ENCODE measurements at places on chromosomes 5 and 9.

DNA sequence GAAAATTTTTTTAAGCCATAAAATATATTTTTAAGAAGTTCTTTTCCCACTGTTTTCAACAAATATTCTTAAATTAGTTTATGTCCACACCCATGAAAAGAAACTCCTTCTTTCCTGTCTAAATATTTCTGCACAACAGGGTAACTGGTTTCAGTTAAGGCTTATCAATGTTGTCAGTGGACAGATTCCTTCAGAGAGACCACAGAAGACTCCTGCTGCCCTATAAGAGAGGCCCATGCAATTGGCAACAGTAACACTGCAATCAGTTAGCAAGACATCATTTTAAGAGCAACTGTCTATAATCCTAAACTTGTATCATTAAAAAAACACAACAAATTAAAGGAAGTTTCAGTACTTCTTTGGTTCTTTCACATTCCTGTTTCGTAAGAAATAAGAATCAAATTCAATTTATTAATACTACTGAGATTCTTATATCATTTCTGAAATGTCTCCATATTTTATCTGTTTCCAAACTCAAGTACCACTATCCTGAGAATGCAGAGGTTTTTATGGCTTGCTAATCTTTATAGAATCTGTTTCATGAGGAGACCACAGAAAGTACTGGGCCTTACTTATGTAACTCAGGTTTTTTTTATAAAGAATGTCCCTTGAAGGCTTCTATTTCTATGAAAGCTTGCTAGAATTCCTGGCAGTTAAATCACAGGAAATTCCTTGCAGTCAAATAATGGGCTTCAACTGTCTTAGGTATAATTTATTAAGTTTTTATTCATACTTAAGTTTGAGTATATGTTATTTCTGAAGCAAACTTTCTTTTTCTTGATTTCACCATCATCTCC, 240.2 kb downstream of the RFX3 start:
- no peak for DNase-seq

DNA sequence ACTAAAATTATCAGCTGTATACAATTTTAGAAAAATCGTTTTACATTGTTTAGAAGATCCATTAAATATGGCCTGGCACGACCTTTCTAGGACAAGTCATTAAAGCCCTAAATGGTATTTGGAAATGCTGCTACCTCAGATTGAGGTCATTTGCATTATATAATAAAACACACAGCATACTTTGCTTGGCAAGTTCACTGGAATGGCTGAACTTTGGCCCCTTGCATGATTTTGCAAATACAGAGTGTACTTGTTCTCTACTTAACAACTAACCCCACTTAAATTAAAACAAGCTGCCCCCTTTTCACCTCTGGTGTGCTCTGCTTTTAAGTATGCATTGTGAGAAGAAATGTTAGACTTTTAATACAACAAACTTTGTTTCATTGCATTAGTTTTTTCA, 860.1 kb downstream of the PTPRD start:
- DNase-seq: no peak

DNA sequence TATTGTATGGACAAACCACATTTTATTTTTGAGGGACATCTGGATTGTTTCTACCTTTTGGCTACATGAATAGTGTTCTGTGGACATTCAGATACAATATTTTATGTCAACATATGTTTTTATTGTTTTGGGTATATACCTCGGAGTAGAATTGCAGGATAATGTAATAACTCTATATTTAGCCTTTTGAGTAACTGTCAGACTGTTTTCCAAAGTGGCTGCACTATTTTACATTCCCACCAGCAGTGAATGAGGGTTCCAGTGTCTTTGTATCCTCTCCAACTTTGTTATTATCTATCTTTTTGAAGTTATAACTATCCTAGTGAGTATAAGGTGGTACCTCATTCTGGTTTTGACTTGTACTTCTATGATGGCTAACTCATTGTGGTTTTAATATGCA, 11.0 kb downstream of the NDUFS4 start:
- no peak for DNase-seq

DNA sequence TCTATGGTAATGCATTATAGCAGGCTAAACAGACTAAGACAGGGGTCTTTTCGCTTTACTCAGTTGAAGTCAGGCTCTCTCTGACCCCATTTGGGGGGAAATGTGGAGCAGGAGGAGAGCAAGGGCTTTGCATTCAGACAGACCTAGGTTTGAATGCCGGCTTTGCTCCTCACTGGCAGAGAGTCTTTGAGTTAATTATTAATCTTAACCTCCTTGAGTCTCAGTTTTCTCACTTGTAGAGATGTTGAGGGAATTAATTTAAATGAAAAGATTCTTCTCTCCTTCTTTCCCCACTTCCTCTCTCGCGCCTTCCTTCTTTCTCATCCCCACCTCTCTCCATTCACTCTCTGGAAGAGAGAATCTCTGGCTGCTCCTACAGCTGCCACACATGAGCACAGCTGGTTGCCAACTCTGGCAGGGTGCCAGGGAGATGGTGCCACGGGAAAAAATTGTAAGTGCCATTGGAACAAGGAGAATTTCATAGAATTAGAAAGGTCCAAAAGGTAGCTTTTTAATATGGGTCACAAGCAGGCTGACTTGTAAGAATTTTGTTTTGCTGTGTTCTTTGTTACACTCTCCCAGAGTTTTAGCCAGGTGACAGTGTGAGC, 25.2 kb upstream of the GLRA1 start:
- DNase-seq: no peak

GRCh38 chr5:90477621-90478215, 3.1 kb downstream of the POLR3G start:
- DNase-seq: no peak

DNA sequence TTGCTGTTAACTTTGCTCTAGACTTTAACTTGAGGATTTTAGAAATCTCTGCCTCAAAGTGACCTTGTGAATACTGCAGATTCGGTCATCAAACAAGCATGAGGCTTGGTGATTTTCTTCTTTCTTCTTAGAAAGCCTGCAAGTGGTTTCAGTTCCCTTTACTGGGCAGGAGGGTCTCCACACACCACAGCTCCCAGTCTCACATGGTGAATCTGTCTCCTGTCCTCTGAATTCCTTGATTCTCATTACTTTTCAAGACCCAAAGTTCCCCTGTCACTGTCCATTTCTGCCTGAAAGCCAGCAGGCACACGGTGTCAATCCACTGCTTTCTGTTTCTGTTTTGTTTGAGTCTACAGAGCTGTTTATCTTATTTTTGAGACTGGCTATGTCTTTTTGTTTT, 14.1 kb downstream of the HSPB3 start:
- no peak for DNase-seq

DNA sequence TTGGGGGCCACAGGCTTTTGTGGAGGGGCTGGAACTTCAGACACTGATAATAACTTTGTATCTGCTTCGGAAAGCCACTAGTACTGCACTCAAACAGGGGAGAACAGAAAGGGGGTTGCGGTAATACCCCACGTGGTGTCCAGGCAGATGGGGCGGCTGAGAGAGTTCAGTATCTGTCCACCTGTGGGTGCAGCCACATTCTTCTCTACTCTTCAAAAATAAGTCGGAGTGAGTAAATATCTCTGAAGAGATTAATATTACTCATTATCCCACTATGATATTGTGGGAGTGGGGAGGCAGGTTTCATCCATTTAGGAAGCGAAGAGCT, 102.1 kb upstream of the SSBP2 start:
- no peak for DNase-seq

GRCh38 chr5:17261075-17261474, 43.6 kb downstream of the BASP1 start:
- no peak for DNase-seq

DNA sequence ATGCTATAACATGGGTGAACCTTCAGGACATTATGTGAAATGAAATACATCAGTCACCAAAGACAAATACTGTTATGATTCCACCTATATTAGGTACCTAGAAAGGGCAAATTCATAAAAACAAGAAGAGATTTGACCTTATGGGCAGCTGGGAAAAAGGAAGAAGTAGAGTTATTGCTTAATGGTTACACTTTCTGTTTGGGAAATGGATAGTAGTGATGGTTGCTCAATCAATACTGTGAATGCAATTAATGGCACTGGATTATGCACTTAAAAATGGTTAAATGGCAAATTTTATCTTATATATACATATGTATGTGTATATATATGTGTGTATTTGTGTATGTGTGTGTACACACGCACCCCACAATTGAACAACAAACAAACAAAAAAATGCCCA, 15.2 kb downstream of the FKBP15 start:
- DNase-seq: no peak

GRCh38 chr9:81898851-81899250, 29.4 kb upstream of the SPATA31D4 start:
- DNase-seq: no peak

GRCh38 chr9:99399474-99399873, 177.4 kb downstream of the SEC61B start:
- no peak for DNase-seq

DNA sequence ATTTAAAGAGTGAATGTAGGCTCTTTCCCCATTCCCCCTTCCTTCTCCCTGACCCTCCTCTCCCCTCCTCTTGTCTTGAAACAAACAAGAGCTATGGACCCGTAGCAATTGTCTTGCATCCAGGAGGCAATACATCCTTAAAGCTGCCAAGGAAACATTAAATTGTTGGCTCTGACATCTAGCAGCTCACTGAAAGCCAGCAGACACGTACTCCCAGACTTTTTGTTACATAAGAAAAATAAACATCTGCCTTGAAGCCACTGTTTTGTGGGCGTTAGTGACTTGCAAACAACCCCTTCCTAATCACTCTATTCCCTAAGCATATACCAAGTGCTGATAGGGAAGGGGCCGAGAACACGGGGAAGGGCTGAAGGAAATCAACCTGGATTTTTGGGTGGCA, 8.6 kb downstream of the SLC45A2 start:
- DNase-seq: no peak

GRCh38 chr5:130234816-130235215, 330.6 kb downstream of the CHSY3 start:
- no peak for DNase-seq

DNA sequence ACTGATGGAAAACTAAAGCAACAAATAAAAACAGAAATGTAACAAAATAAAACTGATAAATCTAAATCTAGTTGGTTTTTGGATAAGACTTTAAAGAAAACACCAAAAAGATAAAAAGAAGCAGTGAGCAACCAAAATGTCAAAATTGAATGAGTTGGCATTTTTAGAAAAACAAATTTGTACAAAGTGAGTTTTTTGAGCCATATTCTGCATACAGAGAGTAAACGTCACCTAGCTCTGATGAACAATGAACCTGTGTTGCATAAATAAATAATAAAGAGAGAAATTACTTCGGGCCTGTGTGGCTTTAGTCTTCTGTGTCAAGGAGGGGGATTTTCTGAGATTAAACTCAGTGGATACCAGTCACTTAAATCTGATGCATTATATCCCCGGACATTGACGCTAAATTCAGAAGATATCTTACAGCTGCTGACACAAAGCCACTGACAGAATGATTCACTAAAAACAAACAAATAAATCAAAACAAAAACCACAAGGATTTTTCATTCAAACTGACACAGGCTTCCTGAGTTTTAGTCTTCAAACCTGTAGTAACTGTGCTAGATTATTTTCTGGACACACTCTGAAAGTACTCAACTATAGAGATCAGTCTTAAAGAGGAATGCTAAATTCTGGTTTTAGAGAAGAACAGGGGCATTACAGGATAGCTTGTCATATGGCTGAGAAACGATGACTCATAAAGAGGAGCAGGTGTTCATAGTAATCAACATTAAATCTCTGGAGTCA, 403.5 kb upstream of the ST8SIA4 start:
- no peak for DNase-seq

DNA sequence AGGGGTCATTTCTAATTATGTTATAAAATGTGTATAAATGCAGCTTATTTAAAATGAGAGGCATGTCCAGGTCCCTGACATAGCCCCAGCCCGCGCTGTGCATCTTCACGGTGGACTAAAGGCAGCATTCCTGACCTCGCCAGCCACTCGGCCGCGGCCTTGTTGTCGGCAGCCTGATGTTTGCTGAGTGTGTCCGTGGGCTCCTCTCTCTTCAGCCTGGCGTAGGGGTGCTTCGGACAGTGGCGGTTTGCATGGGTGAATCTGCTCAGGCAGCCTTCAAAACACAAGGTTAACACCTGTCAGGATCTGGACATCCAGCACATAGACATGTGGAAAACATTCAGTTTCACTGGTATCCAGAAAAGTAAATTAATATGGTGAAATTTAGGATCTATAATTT, 8.8 kb upstream of the SLC35D2 start:
- no peak for DNase-seq

DNA sequence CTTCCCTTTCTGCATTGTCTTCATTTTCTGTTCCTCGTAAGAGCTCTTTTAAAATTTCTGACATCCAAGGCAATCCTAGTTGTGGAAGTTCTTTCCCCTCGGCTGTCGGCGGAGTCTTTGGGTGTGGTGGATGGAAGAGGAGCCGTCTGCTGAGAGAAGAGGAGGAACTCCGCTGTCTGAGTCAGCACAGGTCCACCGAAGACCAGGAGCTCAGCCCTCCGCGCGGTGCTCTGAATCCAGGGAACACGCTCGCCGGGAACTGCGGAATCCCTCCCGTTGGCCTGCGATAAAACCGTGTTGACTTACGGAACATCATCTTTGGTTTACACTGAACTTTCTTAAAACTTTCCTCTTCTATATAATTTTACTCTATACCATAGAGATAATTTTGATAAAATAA, 100.7 kb upstream of the IRX4 start:
- DNase-seq: no peak

- DNase-seq: no peak
Observed at GRCh38 chr9:90368928-90369327, 273.7 kb downstream of the DIRAS2 start.

- DNase-seq: no peak
Observed at GRCh38 chr5:175243441-175243840, 200.5 kb downstream of the DRD1 start.

DNA sequence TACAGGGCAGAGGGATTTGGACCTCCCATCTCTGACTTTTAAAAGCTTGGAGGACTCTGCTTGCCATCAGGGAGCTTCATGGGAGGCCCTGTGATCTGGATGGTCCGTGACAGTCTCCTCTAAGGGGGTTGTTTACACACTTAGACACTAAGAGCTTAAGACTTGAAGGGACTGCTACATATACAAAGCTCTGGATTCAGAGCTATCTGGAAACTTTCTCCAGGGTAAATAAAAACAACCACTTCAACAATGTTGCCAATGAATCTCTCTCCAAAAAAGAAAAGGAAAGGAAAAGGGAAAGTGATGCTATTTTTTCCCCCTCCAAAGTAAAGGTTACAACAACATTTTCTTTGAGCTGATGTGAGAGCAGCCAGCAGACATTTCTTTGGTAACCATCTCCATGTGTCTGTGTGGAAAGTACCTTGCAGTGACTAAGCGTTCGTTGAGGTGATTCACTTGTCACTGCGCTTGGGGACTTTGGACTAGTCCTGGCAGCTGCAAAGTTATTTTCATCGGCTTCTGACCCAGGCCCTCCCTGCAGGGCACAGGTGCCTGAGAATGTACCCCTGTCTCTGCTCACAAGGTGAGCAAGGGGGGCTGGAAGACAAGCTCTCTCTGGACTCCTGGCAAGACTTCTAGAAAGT, 262.1 kb upstream of the KLF4 start:
- DNase-seq: no peak

All from central memory CD8-positive, alpha-beta T cell (primary cell).